Neural crest cell (in vitro differentiated cells): ENCODE measurements at places on chromosomes 1 and 21.

DNA sequence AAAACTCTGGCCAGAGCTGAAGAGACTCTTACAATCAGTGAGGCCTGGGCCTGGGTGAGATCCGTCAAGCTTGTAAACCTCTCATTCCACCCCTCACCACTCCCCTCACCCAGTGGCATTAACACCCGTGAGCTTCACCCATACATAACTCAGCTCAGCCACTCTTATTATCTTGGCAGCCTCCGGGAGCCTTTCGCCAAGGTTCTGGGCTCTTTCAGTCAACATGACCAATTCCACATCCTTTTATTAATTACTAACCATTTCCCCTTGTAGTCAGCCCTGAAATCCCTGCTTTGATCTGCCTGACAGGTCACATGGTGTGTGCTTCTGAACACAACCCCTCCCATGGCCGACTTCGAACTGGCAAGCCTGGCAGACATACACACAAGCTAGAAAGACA, 134.8 kb downstream of the SETD4 start:
- DNase-seq = no peak

DNA sequence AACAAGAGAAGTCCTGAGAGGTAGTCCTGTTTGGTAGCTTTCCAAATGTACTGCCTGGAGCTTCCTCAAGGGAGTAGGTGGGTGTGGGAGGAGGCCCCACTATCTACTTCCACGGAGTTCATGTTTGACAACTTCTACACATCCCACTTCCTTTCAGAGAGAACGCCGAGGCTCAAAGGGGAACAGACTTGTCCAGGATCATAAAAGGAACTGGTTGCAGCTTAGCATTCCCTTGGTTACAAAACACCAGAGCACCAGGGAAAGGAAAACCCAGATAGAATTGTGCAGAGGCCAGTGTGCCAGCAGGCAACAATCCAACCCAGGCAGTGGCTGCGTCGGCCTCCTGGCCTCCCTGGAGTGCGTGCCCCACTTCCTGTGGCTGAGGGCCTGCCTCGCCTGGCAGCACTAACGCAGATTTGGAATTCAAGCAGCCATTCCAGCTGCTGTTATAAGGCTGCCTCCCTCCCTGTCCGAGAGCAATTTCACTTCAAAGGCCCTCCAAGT, 4.2 kb upstream of the RAP1GAP start:
- DNase-seq = no peak

DNA sequence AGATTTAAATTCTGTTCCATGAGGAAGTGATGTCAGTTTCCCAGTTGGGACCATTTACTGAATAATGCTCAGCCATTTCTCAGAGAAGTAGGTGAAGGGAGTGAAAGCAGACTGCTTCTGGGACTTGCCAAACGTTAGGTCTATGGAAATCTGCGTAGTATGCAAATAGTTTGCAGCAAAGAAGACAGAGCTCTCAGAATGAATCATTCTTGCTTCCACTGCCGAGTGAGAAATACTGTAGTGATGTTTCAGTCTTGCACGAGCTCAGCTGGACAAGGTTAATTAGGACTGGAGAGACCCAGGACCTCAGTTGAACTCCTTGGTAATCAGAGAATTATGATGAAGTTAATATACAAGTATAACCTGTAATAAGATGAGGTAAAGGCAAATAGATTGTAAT, 317.7 kb upstream of the DAB1 start:
- no peak for DNase-seq

GRCh38 chr1:247749870-247750269, 1.9 kb upstream of the OR14A2 start:
- DNase-seq = no peak

- DNase-seq = no peak
Observed at GRCh38 chr1:78687914-78688313, 38.3 kb downstream of the IFI44 start.

DNA sequence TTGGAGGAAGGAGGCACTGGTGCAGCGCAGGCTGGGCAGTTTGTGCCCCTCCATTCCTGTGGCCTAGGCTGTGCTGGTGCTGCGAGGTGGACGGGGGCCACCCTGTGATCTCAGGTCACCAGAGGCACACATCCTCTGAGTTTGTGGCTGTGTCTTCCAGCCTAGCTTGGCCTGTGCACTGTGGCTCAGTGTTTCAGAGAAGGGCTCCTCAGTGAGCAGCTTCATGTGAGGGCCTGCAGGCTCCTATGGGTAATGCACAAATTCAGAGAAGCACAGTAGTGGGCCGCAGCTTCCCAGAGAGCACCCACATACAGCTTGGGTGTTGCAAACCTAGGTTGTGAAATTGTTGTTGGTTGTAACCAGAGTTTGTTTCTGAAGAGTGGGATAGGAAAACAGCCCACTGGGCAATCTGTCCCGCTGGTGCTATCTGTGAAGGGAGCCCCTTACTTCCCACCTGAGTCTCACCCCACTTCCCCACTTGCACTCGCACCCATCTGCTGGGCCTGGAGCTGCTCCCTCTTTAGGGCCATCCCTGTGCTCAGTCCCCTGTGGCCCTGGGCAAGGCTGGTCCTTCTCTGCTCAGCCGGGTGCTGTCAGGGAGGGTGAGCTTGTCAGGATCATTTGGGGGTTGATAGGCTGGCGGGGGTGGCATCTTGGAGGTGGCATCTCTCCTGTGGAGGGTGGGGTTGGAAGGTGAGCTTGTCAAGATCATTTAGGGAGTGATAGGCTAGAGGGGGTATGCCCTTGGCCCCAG, 30.2 kb downstream of the SNAP47 start:
- DNase-seq = no peak

DNA sequence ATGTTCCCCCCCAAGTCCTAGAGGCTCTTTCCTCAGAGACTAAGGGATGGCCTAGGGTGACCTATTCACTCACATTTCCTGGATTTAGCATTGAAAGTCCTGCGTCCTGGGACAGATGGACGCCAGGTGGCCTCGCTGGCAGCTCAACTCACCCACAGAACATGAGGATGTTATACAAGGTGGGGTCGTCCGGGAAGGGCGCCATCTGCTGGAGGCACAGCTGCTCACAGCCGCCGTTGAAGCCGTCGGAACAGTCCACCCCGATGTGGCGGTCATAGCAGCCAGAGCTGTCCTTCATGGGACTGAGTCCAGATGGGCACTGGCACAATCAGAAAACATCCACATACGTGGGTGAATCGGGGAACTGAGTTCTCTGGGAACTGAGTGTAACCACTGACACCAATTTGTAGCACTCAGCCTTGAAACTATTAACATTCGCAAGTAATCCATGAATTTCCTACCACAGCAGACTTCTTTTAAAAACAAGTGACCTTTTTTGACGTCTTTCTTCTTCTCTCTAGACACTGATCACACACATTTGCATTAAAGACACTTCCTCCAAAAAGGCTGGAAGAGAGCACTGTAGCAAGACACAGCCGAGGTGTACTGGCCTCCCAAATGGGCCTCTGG, 215.4 kb downstream of the ASTN1 start:
- DNase-seq = peak; percentile 66

GRCh38 chr1:24895511-24895910, 34.6 kb downstream of the RUNX3 start:
- no peak for DNase-seq

- no peak for DNase-seq
Observed at GRCh38 chr1:18919197-18919905, 17.0 kb upstream of the ALDH4A1 start.

GRCh38 chr1:51439895-51440294, 79.2 kb downstream of the EPS15 start:
- DNase-seq = no peak

- DNase-seq = peak; percentile 51
Observed at GRCh38 chr21:45152265-45152746, 77.9 kb downstream of the ADARB1 start.

- DNase-seq = no peak
Observed at GRCh38 chr1:214360116-214360515, 79.2 kb downstream of the SMYD2 start.

DNA sequence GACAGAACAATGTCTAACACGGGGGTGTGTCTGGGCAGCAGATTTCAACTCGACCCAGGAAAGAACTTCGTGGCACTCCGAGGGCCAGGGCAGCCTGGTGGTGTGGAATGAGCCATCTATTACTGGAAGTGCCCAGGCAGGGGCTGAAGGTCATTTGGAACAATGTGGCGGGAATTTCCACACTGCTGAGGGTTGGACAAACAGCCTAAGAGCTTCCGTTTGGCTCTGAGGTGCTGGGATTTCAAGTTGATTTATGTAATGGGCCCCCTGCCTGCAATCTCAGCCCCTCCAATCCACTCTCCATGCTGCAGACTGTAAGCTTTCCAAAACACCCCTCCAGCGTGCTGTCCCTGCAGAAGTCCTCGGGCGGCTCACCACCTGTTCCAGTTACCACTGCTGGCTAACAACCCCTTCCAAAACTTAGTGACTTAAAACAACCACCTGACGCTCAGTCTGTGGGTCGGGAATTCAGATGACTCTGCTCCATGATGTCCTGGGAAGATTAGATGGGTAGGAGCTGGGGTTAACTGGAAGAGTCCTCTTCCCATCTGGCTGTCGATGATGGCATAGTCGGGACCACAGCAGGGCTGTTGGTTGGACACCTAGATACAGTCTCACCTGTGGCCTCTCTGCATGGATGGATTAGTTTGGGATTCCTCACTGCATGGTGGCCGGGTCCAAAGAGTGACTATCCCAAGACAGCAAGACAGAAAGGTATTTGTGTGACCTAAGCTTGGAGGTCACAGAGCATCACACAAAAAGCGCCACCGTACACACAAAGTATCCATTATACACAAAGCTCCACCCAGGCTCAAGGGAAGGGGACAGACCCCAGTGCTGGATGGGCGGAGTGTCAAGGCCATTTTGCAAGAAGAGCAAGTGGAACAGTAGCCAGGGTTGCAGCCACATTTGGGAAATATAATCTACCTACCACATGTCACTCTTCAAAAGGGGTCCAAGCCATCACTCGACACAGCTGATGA, 89.7 kb upstream of the IFFO2 start:
- no peak for DNase-seq

GRCh38 chr1:185813401-185813979, 79.3 kb downstream of the HMCN1 start:
- DNase-seq = no peak

DNA sequence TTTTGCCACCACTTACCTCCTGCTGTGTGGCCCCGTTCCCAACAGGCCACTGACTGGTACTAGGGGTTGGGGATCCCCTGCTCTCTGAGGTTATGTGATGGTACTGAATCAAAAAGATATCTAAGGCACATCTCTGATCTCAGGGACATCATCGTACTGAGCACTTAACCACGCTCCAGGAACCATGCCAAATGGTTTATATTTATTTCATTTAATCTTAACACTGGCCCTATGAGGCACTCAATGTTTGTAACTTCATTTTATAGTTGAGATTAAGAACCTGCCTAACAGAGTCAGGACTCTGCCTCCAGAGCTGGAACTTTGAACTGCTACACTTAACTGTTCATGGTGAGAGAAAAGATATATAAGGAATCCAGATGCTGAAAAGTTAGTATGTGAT, 98.0 kb upstream of the HP1BP3 start:
- no peak for DNase-seq

GRCh38 chr1:173392895-173393658, 84.1 kb upstream of the PRDX6 start:
- no peak for DNase-seq

- no peak for DNase-seq
Observed at GRCh38 chr1:111592389-111593361, 26.9 kb upstream of the RAP1A start.

- DNase-seq = no peak
Observed at GRCh38 chr1:189971656-189972055, 506.0 kb downstream of the BRINP3 start.

GRCh38 chr1:22922640-22923039, 50.0 kb downstream of the LACTBL1 start:
- no peak for DNase-seq

GRCh38 chr1:225942574-225942973, 1.6 kb upstream of the LEFTY2 start:
- no peak for DNase-seq

- DNase-seq = no peak
Observed at GRCh38 chr1:40663324-40664166, 1.9 kb downstream of the RIMS3 start.

GRCh38 chr1:159188375-159188788, 16.3 kb upstream of the ACKR1 start:
- DNase-seq = peak; percentile 67

GRCh38 chr21:42312626-42313104, 2.5 kb downstream of the TFF3 start:
- no peak for DNase-seq

- DNase-seq = no peak
Observed at GRCh38 chr1:226643177-226643576, 94.6 kb downstream of the STUM start.

DNA sequence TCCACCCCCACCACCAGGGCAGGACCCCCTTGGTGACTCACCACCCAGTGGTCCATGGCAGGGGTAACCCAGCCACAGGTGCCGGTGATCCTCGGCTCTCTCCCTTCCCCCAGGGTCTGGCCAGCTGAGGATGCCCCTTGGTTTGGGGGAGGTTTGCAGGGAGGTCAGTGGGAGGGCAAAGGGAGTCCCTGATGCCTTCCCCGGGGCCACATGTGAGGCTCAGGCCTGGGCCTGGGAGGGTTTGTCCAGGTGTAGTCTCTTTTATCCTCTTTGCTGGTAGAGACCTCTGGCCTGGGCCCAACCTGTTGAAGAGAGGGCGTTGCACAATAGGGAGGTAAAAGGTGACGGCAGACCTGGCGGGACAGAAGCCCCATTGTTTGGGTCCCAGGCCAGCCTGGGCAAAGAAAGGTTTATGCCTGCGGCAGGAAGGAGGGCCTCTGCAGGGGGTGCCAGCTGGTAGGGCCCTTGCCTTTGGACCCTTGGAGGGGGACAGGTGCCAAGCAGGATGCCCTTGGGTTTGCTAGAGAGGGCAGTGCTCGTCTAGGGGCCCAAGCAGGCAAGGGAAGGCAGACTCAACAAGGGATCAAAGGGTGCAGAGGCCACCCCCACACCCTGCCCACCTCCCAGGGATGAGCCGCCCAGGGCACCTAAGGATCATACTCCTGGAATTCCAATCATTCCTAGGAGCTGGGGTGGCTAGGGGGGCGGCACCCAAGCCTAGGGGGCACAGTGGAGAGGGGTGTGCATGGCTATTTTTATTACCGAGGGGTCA, 760 bp upstream of the TINAGL1 start:
- no peak for DNase-seq

- no peak for DNase-seq
Observed at GRCh38 chr1:234639961-234640360, 30.0 kb upstream of the IRF2BP2 start.

DNA sequence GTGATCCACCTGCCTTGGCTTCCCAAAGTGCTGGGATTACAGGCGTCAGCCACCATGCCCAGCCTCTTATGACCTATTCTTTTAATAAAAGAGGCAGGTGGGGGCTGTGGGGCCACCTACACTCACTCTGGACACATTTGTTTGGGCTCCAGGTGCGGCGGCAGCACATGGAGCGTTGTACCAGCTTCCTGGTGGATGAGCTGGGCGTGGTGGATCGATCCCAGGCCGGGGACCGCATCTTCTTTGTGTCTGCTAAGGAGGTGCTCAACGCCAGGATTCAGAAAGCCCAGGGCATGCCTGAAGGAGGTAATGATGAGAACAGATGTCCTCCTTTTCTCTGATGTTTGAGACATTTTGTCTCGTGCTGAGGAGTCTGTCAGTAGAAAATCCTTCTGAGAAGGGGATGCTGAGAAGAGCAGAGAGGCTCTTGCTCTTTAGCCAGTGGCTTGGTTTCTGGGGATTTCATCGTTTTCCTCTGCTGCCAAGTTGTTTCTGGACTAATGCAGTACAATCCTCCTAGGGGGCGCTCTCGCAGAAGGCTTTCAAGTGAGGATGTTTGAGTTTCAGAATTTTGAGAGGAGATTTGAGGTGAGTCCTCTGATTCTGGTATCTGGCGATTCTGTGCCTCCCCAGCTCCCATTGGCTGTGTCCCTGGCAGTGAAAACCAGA, 17.9 kb upstream of the MIIP start:
- peak; percentile 55 for DNase-seq

- no peak for DNase-seq
Observed at GRCh38 chr1:206430031-206430983, 40.0 kb upstream of the IKBKE start.
